ENCODE measurements at places on chromosomes 1 and 21.

DNA sequence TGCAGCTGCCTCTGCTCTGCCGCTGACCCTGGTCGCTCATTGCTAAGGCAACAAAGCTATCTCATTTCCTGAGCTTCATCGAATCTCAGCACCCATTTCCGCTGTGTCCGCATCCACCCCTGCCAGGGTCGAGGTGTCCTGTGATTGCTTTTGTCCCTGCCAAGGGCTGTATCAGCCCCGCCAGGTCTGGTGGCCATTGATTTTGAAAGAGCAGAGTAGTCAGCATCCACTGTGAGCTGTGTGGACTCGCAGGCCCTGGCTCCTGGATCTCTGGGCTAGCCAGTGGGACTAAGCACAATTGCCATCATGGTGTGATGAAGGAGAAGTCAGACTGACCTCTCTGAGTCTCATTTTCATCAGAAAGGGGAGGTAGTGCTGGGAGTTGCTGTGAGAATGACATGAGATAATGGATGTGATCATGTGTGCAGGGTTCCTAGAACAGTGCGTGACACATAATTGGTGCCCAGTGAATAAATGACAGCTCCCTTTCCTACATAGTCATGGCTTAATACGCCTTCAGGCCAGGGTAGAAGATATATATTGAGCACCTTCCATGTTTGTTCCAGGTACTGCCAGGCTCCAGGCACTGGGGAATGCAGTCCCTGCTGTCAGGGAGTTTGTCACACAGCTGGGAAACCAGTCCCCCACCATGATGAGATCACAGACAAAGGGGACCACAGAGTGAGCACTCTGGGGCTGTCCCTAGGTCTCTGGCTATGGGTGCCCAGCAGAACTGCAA lies 32.1 kb downstream of the NAV1 start:
- no peak for DNase-seq

DNA sequence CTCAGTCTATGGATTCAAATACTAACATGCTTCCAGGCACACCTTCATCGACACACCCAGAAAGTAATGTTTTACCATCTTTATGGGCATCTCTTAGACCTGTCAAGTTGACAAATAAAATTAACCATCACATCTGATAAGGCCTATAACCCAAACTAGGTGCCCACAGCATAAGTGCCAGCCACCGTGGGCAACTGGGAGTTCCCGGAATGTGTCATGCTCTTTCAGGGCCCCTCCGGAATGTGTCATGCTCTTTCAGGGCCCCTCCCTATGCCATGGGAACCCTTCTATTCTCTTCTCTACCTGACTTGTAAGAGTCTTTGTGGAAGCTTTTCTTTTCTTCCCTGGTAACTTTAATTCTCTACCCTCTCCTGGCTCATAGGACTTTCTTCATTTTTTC lies 26.6 kb downstream of the KRTAP24-1 start:
- no peak for DNase-seq

DNA sequence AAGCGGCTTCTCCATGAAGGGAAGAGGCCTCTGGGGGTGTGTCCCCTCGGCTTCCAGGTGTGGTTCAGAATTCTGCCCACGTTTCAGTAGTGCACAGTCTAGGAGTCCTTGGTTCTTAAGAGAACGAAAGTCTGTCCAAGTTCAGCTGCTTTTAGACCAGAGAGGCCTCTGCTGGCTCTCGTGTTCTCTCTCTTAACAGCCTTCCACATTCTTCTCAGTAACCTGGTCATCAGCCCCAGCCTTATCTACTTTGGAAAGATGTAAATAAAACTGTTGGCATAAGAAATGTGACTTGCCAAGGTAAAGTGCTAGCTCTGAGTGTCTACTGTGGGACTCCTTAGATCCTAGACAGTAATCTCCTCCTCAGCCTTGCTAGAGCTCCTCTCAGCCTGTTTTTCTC lies 15.3 kb upstream of the STUM start:
- no peak for DNase-seq

DNA sequence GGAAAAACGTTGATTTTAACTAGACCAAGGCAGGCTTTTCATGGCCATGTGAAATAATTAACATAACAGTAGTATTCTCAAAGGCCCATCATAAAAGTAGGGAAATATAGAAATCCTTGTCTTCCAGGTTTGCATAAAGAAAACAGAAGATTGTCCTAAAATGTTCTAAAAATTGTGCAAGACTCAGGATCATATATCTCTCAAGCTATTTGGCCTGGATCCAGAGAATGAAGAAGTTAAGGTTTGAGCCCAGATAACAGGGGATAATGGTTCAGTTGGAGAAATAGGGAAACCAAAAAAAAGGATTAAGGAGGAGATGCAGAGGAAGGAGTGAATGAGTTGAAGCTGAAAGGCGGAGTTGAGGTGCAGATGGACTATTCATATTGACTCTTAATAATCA lies 555.5 kb upstream of the NR5A2 start:
- DNase-seq = peak; percentile 60

DNA sequence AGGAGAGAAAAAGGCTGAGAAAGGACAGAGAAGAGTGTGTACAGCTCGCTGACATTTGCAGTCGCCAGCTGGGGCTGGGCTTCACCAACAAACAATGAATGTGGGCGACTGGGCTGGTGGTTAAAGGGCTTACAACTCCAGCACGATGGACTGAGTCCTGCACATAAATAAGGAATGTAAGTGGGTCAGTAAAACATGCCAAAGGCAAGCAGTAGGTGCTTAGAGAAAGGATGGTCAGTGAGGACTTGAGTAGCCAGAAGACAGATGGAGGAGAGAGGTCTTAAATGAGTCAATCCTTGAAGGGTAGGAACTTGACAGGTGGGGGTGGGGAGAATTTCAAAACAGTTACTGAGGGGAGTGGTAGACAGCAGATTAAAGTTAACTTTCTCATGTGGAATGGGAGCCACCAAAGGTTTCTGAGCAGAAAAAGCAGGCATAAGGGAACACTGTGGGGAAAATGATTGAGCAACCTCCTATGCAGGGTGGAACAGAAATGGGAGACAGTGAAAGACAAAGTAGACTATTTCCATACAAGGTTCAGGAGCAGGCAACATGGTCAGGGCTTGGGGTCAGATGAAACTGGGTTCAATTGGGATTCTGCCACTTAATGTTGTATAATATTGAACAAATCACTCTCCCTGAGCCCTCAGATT lies 37.4 kb downstream of the GADD45A start:
- DNase-seq = peak; percentile 60

GRCh38 chr1:61491497-61491896 lies 233.4 kb downstream of the TM2D1 start:
- peak; percentile 59 for DNase-seq

GRCh38 chr1:66226985-66227384 lies 307.0 kb upstream of the SGIP1 start:
- no peak for DNase-seq

Data from adipocyte (in vitro differentiated cells).